CD4-positive, alpha-beta T cell treated with Interferon gamma for 1 hour (primary cell): ENCODE measurements at places on chromosomes 16 and 17.

GRCh38 chr17:15351925-15352324 is 10.5 kb upstream of the TEKT3 start:
- DNase-seq: no peak

DNA sequence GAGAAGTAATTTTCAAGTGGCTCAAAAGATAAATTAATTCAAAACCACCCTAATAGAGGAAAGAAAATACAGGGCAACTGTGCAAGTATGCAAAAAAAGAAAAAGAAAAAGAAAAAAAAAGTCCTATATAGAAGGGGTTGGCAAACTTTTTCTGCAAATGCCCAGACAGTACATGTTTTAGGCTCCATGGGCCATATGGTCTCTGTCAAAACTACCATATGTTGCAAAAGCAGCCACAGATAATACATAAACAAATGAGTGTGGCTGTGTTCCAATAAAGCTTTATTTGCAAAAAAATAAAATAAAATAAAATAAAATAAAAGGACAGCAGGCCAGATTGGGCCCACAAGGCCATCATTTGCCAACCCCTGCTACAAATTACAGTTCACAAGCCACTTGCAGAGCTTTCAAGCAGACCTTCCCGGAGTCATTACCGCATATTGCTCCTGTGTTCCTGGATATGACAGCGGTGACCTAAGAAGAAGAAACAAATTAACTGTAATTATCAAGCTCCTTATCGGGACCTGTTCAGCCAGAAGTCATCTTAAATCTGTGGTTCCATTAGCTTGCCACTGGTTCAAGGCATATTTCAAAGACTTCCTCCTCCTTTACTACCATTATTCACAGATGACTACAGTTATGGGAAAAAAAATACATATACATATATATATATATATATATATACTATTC is 15.9 kb downstream of the ZC3H7A start:
- no peak for DNase-seq

DNA sequence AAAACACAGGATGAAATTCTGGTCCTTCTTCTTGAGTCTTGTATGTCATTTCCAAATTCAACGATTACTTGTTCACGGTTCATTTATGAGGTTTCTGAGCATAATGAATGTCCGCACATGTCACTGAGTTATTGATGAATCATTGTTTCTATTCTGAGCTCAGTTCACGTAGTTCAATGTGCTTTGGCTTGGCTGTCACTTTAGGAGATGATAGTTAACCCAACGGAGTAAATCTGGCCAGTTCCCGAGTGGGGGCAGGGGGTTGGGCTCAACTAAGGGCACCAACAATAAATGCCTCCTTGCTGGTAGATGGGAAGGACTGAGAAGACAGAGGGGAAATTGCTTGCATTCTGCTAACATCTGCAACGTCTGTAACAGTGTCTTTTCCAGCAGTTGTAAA is 239.4 kb upstream of the HSBP1 start:
- DNase-seq: no peak

DNA sequence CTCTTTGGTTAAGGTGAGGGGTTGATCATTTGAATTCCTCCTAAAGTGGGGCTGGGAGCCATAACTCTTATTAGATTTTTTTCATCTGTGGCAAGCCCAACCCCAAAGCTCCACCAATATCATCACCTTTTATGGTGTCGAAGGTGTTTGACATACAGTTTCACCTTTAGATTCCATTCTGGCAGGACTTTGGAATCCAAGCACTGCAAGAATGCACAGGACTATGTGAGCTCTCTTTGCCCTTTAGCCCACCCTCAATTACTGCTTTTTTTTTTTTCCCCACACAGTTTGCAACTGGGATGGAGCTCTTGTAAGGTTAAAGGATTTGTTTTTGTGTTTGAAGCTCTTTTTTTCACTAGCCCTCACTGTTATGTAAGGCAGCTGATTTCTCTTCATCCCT is 154.0 kb upstream of the KCNJ16 start:
- no peak for DNase-seq

- DNase-seq: no peak
Measured at GRCh38 chr17:80374039-80374731, 40.8 kb upstream of the ENDOV start.
